ENCODE measurements at places on chromosomes 7 and 10.

GRCh38 chr7:30950197-30950596 is 13.6 kb upstream of the GHRHR start:
- no peak for DNase-seq

DNA sequence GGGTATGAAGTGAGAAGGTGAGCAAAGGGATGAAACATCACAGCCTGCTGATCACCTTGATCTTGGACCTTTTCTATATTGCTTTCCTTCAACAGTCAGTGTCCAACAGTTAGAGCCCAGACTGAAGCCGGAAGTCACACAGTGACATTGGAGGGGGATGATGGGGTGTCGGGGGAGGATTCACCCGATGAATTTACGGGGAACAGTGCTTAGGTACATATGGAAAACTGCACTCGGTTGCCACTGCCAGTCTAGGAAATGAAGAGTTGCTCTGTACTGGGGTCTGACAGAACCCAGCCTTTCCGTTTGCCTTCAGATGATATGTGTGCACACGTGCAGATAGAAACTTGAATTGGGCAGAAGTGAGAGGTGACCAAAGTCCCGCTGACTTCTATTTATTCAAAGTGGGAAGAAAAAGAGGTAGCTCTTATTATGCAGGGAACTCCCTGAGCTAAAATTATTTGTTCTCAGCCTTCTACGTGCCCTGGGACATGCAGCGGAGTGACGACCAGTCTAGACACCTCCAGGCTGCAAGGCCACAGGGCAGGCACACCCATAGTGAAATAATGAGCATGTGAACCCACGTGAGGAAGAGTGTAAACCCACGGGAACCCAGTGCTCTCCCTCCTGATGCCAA is 107.2 kb upstream of the INHBA start:
- no peak for DNase-seq

DNA sequence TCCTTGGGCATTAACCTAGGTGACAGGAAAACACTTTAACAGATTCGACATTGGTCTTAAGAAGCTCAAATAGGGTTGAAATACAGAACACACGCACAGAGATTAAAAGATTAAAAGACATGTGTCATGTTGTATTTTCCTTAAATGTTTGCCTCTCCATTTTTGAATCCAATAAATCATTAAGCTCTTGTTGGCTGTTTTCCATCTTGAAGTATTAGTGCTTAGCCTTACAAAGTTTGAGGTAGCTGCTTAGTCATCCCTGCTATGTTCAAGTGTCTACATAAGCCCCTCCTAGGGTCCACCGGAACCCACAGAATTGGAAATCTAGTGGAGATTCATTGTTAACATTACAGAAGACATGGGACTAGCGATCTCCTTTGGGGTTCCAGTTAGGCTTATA is 12.7 kb upstream of the GJD4 start:
- no peak for DNase-seq

- no peak for DNase-seq
These were observed 107.8 kb downstream of the ARHGAP22 start for GRCh38 chr10:48496831-48497779.

DNA sequence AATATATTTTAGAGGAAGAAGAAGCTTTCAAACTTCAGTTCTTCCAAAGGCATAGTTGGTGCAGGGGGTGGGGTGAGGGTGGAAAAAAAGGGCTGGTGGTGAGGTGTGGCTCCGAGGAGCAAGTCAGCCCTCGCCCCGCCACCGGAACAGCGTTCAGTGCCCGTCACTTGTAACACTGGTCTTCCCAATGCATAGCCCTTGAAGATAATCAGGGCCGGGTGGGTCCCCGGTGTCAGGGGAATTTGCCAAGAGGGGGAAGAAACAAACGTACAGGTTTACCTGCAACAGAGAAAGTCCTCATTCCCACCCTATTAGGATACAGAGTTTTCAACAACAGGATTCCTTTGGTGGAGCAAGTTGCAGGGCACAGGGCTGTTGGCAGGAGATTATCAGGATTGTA is 1.5 kb downstream of the SVOPL start:
- no peak for DNase-seq

- DNase-seq, result no peak
These were observed 953.3 kb downstream of the XPNPEP1 start for GRCh38 chr10:108970016-108970415.

GRCh38 chr10:131146790-131147189 is 164.7 kb downstream of the TCERG1L start:
- DNase-seq, result no peak

Measured in stimulated activated CD8-positive, alpha-beta memory T cell treated with anti-CD3 and anti-CD28 coated beads, Interleukin-4, amount 100 ng/mL, for 1 hour (primary cell).